ENCODE measurements at places on chromosomes 7 and 10.
A peak's percentile ranks its signal among the peaks of the same experiment; 100 is the strongest.

GRCh38 chr7:158723266-158723665 lies 18.7 kb upstream of the NCAPG2 start:
- no peak for DNase-seq

DNA sequence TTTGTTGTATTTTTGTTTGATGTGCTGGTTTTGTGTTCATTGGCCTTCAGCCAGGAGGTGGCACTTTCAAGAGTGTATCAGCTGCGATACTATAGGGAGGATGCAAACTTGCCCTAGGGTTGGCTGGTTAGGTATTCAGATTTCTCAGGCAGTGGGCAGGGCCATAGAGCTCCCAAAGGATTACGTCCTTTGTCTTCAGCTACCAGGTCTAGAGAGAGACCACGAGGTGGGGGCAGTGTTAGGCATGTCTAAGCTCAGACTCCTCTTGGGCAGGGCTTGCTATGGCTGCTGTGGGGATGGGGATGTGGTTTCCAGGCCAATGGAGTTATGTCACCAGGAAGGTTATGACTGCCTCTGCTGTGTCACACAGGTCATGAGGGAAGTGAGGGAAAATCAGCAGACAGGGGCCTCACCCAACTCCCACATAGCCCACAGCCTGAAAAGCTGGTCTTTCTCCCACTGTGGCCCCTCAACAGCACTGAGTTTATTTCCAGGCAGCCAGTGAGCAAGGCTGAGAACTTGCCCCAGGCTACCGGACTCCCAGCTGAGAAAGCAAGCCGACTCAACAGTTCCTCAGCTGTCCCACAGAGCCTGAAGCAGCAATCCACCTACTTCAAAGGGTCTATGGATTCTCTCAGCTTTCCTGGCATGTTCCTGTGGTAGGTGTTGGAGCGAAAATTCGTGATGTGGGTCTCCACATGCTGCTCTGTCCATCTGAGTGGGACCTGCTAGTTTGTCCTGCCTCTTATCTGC lies 227.4 kb upstream of the COBL start:
- DNase-seq: no peak

- DNase-seq: no peak
These were observed 104.1 kb upstream of the FOXP2 start for GRCh38 chr7:114310345-114311110.

DNA sequence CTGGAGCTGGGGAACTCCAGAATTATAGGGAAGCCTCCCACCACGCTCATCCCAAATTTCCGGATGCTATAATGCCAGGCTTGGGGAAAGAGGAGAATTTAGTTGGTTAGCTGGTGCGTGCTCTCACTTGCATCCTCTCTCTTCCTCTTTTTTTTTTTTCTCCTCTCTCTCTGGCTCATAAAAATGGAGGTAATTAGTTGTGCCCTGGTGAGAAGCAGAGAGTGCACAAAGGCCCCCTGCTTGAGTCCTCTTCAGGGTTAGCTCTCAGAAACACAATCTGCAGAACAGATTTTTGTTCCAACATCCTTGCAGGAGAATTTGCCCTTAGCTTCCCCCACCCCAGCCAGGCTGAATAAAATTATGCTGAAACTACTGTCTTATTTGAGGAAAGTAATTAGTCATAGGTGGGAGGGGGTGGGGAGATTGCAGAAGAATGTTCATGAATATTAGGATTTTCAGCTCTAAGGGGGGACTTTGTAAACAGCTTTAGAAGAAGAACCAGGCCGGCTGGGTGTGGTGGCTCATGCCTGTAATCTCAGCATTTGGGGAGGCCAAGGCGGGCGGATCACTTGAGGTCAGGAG lies 7.6 kb downstream of the SERPINE1 start:
- no peak for DNase-seq

- no peak for DNase-seq
These were observed 3.3 kb downstream of the ZMIZ1 start for GRCh38 chr10:79072041-79072441.

- DNase-seq: no peak
These were observed 772 bp upstream of the DDC start for GRCh38 chr7:50565977-50566376.

- peak; percentile 77 for DNase-seq
These were observed 213.6 kb upstream of the INHBA start for GRCh38 chr7:41916450-41916927.

DNA sequence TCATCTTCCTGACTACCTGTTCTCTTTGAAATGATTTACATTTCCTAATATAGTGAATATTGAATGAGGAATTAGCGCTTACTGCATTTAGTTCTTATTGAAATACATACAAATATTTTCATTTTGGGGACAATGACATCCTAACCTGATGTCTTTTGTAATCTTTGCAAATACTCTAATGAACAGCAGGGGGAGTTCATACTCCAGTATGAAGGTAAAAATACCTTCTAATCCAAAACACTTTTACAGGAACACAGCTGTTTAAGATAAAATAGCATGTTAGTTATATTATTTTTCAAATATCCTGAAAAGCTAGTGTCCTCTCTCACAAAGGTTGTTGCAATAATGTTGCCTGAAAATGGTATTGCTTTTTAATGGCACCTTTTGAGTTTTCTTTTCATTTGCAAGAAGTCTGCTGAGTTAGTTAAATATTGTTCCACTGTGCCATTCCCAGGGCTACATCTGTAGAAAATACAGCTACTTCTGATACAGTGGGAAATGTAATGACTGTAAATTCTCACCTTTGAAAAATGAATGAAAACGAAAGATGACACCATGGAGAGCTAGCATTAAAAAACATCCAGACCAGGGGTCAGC lies 400.0 kb downstream of the PHF14 start:
- no peak for DNase-seq

- DNase-seq: no peak
These were observed 89.9 kb downstream of the DNAJB6 start for GRCh38 chr7:157426463-157427301.

- DNase-seq: peak; percentile 49
These were observed 64.6 kb downstream of the KLF6 start for GRCh38 chr10:3720228-3721019.

- no peak for DNase-seq
These were observed 47.5 kb downstream of the FEZF1 start for GRCh38 chr7:122257056-122257455.

DNA sequence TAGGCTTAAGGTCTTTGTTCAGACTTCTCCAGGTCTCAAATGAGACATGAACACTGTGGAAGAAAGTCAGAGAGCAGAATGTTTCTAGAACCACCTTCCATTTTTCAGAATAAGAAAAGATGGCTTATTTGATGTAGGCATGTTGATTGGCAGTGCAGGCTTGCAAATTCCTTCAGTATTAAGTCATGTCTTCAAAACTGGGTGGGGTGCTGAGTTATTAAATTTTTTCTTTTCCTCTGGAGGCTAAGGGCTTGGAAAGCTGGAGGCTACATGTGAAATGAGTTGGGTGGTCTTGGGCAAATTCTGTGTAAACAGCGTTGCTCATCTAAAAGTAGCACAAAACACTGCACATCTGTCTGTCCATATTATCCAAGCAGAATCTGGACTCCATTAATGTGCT lies 62.8 kb downstream of the PRTFDC1 start:
- DNase-seq: no peak

Data from keratinocyte (primary cell).